ENCODE measurements at places on chromosomes 7 and 10. TPM values are rescaled to one million over a fixed set of nuclear protein-coding genes. Genes with fewer than 3 reads are reported as not detected.

DNA sequence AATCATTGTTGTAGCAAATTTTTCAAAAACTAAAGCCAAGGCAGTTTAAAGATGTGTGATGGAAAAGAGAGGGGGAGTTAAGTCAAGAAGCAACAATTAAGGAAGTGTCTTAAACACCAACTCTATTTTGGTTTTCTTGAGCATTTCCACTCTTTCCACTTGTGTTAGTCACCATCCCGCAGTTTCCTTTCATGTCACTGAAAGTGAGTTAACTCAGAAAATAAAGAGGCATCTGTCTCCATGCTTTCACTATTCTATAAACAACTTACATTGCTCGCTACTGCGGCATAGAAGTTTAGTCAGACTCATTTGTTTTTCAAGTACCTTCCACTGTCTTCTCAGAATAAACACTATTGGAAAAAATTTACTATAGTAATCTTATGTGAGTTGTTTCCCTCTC, 284.9 kb upstream of the SEMA3D start:
- DNase-seq, result no peak

- no peak for DNase-seq
Observed at GRCh38 chr7:73341877-73342276, 13.9 kb downstream of the FKBP6 start.

DNA sequence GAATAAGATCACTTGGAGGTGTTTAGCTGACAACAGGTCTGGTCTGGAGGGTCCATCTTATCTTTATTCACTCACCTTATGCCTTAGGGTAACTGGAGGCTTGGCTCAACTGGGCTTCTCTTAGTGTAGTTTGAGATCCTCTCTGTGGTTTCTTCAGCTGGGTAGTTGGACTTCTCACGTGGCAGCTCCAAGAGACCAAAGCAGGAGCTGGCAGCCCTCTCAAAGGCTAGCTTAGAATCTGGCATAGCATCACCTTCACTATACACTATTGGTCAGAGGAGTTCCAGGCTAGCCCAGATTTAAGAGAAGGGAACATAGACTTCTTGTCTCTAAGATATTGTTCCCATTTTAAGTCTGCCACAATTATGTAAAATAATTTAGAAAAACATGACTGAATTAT, 16.4 kb downstream of the ADK start:
- no peak for DNase-seq

- DNase-seq, result no peak
Observed at GRCh38 chr10:90167174-90168064, 466.0 kb downstream of the KIF20B start.

DNA sequence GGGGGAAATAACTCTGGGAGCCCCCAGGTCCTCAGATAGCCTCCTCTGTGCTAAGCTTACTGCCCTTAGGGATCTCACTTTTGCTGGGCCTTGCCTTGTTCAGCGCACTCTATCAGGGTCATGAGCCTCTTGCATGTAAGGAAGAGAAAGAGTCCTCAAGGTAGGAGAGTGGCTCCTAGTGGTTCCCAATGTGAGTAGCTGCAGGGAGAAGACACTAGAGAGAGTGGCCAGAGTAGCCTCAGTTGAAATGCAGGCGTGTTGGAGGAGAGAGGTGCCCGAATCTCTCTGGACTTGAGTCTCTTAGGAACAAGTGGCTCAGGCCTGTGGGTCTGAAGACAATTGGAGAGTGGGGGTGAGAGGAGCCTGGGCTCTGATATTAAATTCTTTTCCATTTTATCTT, 94.3 kb upstream of the SORCS3 start:
- DNase-seq, result no peak

GRCh38 chr10:61757525-61758397, 95.0 kb downstream of the CABCOCO1 start:
- DNase-seq, result no peak

GRCh38 chr7:54664235-54665228, 94.5 kb downstream of the SEC61G start:
- peak; percentile 28 for DNase-seq

GRCh38 chr10:106997721-106998120, 166.8 kb downstream of the SORCS1 start:
- no peak for DNase-seq

DNA sequence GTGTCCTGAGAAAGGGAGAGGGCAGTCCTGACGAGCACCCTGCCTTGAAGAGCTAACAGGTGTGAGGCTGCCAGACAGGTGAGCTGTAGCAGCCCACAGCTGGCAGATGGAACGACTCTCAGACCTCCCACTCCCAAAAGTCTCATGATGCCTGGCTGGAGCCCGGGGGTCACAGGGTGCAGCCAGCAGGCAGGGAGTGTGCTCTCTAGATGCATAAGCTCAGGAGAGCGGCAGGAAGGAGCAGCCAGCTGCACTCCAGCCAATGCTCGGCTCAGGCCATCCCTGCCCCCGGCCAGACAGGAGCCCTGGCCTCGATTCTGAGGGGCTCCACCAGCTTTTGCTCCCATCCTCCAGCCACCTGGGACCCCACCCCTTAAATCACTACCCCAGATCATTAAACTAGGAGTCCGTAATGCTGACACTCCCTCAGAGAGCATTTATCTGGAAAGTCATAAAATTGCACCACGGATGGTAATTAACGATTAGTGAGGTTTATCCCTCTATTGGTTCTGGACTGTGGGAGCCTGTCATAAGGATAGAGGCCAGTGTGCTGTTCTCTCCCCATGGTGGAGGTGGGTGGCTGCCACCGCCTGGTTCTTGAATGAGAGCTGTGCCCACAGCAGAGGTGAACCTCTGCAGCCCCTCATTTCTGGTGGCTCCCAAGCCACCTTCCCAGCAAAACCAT, 63.5 kb upstream of the ZMIZ1 start:
- DNase-seq, result no peak

DNA sequence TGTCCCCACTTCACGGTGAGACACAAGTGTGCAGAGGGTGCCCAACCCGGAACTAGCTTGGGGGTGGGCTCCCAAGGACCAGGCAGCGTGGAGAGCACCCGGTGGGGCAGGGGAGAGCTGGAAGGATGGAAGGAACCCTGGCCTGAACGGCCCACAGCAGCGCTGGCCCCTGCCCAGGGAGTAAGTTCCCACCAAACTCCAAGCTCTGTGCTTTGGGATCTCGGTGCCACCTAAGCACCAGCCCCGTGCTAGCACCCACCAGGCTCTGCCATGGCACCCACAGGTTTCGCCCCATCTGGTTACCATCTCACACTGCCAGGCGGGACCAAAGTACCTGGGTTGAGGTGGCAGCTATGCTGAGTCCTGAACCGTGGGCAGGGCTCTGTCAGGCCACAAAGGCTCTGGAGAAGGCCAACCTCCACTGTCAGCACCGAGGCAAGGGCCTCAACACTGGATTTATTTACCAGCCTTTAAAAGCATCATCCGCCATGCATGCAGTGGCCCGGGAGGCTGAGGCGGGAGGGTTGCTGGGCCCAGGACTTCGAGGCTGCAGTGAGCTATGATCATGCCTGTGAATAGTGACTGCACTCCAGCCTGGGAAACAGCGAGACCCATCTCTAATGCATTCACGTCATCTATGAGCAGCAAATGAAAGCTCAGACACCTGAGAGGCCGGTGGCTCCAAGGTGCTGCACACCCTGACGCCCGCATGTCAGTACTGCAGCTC, 16.0 kb downstream of the GPER1 start:
- DNase-seq, result no peak

- DNase-seq, result no peak
Observed at GRCh38 chr10:79054203-79055099, 14.3 kb upstream of the ZMIZ1 start.

DNA sequence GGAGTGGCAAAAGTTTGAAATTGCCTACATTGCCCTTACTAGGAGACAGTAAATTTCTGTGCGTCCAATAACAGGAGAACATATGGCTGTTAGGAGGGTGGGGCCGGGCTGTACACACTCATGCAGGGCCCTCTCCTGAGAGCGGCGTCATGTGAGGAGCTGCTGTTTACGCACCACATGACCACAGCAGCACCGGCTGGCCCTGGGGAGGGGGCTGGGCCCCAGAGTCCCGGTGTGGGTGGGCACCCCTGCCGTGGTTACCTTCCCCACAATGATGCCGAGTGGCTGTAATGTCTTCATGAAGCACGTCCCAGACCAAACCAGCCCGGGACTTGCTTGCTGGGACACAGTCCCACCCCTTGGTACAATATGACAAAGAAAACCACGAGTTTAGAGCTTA, 308.7 kb downstream of the DNAJB6 start:
- no peak for DNase-seq

DNA sequence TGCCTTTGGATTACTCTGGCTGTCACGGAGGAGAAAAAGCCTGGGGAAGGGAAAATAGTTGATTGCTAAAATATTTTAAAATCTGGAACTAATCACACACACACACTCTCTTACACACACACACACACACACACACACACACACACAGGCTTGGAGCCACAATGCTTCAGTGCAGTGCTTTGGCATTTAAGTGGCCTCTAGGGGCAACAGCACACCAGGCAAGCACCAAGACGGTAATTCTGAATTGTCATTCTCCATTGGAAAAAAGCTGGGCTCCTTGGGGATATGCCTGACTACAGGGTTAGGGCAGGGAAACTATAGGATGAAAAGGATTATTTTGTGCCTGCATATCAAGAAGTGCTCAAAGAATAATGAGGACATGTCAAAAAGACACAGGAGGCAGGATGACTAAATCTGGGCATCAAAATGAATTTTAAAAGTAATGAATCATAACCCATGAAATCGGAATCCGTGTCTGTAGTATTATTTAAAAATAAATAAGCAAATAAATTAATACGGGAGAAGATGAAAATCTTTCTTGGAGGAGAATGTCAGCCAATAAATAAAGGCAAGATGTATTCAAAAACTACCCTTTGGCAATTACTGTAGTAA, 30.4 kb upstream of the DDC start:
- peak; percentile 16 for DNase-seq

DNA sequence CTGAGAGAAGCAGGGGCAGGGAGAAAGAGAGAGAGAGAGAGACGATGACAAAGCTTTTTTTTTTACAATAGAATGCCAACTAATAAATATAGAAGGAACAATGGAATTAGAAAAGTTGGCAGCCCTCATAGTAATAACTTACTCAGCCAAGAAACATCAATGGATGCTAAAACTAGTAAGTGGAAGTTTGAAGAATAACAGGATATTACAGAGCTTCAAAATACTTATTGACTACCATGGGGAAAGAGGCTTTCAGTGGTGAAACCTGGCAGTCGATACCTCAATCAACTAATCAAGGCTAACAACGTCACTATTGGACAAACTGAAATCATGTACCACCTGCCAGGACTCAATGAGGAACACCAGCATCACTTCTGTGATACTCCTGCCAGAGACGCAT, 100.5 kb upstream of the LRRC4 start:
- DNase-seq, result no peak

- DNase-seq, result no peak
Observed at GRCh38 chr10:98433371-98433770, 13.4 kb downstream of the HPS1 start.

DNA sequence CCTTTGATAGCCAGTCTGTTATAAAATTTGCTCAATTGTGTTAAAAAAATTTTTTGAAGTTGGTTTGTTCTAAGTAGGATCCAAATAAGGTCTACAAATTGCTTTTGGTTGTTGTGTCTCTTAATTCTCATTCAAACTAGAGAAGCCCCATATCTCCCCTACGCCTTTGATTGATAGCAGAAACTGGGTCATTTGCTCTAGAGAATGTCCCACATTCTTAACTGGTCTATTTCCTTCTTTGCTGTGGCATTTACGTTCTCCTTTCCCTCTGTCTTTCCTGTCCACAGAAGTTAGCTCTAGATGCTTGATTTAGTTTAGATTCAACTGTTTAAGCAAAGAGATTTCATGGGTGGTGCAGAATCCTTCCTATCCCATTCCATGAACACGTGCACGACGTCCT, 174.6 kb upstream of the SVIL start:
- DNase-seq, result no peak

DNA sequence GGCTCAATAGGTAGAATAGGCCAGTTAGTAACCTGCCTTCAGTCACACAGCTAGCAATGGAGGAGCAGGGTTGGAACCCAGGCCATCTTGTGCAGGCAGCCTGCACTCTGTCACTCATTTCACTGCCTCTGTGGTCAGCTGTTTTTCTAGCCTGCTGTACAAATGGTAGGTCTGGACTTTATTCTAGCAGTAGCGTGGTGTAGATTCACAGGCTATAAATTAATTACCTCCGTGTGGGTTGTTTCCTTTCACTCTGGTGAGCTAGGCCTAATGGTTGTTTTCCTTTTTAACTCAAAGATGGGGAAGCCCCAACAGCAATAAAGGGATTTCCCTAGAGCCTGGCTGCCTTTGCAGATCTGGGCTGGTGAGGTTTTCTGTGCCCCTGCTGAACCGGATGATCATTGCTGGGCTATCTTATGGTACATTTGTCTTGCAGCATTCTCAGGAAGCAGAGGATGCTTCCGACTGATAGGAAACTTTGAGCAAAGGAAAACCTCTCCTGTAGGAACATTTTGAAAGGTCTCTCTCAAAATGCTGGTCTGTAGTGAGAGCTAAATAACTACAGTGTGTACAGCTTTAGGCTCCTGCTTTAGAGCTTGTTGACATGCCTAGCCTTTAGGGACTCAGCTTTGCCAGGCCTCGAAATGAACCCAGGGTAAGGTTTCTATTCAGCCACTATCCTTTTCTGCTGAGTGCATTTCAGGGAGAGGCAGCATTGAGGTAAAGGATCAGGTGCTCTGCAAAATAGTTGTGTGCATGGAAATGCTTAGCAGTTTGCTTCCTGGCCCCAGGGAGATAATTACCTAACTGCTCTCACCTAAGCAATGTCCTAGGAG, 157.4 kb downstream of the ST7 start:
- DNase-seq, result peak; percentile 75

DNA sequence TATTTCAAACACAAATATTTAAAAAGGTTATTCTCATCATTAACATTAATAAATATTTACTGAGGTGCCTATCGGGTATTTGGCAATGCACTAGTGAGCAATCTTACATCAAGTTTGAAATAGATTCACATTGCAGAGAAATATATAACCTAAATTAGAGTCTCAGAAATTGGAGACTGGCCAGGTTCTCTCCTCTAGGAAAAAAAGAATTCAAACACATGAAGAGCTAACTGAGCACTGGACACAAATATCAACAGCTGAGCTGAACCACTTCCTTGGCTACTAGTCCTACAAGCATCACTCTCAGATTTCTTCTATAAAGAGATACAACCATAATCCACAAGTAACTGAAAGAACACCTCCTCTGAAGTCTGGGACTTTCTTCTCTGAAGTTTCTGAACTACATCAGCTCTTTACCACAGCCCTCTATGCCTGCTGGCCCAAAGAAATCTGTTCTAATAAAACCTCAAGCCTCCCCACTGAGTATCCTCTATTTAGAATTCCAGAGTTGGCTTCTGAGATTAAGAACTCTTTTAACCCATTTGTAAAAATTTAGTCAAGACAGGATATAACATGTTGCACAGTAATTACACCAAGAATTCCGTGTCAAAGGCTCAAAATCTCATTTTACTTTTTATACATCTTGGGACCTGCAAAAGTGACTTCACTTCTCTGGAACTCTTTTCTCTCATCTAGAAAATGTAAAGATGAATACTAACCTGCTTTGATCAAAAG, 45.2 kb downstream of the MTERF1 start:
- DNase-seq, result no peak

- DNase-seq, result no peak
Observed at GRCh38 chr7:74002474-74003017, 25.4 kb upstream of the ELN start.

The GPR22 gene
- total RNA-seq, result not detected

The HOXA6 gene
- total RNA-seq, result not detected

The ITPRID1 gene
- total RNA-seq, result not detected

The PI4K2A gene
- total RNA-seq, result 9.4 TPM
